ENCODE measurements at places on chromosomes 16 and 17.
A peak's percentile ranks its signal among the peaks of the same experiment; 100 is the strongest.

DNA sequence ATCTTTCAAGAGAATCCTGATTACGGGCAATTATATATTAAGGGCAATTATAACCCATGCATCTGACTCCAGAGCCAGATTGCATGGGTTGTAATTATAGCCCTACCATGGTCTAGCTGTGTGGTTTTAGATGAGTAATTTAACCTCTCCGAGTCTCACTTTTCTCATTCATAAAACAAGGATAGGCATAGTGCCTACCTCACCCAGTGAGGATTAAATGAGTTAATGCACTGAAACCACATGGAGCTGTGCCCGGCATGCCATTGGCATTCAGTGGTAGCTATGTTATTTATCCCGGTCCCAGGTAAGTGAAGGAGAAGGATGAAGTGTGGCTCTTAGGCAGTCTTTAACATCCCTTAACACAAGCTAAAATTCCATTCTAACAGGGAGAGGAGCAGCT, 6.3 kb downstream of the SNX20 start:
- DNase-seq: no peak

- no peak for DNase-seq
Measured at GRCh38 chr17:59149051-59149450, 5.9 kb downstream of the SKA2 start.

DNA sequence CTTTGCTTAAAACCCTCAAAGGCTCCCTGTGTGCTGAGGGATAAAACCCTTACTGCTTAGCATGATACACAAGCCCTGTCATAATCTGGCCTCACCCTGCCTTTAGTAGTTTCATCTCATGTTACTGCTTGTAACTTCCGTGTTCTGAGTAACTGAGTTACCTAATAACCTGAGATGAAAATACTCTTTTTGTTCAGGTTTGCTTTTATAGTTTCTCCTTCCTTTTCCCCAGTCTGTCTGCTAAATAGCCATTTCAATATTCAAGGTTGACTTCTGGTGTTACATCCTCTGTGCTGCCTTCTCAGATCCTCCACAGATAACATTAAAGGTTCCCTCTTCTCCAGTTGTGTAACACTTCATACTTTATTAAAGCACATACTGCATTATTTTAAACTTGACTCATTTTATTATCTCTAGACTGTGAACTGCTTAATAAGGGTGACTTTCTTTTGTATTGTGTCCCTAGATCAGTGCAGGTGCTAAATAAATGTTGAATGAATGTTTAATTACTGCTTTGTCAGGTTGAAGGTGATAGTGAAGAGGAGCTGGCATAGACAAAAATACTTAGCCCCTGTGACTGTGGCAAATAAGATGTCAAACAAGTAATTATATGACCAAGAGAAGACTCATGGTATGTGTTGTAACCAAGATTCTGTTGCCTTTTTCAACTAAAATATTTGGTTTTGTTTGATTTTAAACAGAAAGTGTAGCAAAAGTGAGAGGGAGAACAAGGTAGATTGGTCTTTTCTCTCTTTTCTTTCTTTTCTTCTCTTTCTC, 47.8 kb downstream of the NFAT5 start:
- DNase-seq: no peak

- DNase-seq: peak; percentile 71
Measured at GRCh38 chr17:3738562-3739295, 15.0 kb downstream of the HASPIN start.

Data from activated CD4-positive, alpha-beta T cell treated with anti-CD3 and anti-CD28 coated beads, Interleukin-2, Interleukin-4, amounts not matched to agents 100 ng/mL and 50 ng/mL, durations not matched to agents 16 hours and 8 hours (primary cell).